ENCODE measurements at places on chromosomes 6 and 20. TPM values are rescaled to one million over a fixed set of nuclear protein-coding genes. Genes with fewer than 3 reads are reported as not detected.

- no peak for DNase-seq
Measured at GRCh38 chr20:39563349-39563748, 601.2 kb downstream of the DHX35 start.

The JAG1 gene
- 93.1 TPM for total RNA-seq

DNA sequence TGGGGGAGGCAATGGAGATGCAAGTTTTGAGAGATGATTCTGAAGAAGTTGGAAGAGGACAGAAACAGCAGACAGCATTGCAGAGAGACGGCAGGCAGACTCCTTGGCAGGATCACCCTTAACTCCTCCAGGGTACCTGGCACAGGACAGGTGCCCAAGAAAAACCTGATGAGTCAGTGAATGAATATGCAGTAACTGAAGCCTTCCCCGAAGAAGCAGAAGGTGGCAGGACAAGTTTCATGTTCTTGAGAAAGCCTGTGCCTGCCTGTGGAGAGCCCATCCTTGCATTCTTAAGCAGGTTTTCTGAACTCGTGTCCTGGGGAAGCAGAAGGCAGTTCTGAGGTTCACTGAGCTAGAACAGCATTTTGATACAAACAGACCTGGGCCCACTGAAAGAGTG, 79.6 kb upstream of the SASH1 start:
- DNase-seq, result no peak

The TENT5A gene
- 6.9 TPM for total RNA-seq

The IPCEF1 gene
- total RNA-seq, result under 0.01 TPM

DNA sequence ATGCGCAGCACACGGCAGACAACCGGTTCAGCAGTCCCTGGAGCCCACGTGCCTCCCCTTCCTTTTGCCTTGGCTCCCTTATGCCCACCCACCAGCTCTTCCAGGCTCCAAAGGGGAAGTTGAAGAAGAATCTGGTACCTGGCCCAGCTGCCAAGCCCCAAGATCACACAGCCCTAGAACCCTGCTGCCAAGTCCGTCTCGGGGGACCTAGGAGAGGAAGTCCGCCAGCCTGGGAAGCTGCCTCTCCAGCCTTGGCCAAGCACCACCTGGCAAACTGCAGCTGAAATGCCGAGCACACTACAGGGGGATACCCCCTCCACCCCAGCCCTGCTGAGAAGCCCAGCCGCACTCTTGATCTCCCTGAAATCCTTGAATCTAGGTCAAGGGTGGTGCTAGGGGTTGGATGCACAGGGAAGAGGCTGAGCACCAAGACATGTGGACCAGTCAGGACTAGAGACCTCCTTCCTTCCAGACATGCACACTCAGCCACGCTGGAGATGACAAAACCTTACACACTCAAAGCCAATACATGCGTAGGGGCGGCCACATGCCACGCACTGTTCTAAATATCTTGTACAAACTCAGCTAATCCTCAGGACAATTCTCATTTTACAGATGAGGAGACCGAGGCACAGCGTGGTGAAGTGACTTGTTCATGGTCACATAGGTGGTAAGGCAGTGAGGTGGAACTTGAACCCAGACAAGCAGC, 124.1 kb downstream of the PREX1 start:
- no peak for DNase-seq

The DEFB119 gene
- total RNA-seq, result not detected

Data from pulmonary artery endothelial cell (primary cell).